ENCODE measurements at places on chromosomes 7 and 10.

DNA sequence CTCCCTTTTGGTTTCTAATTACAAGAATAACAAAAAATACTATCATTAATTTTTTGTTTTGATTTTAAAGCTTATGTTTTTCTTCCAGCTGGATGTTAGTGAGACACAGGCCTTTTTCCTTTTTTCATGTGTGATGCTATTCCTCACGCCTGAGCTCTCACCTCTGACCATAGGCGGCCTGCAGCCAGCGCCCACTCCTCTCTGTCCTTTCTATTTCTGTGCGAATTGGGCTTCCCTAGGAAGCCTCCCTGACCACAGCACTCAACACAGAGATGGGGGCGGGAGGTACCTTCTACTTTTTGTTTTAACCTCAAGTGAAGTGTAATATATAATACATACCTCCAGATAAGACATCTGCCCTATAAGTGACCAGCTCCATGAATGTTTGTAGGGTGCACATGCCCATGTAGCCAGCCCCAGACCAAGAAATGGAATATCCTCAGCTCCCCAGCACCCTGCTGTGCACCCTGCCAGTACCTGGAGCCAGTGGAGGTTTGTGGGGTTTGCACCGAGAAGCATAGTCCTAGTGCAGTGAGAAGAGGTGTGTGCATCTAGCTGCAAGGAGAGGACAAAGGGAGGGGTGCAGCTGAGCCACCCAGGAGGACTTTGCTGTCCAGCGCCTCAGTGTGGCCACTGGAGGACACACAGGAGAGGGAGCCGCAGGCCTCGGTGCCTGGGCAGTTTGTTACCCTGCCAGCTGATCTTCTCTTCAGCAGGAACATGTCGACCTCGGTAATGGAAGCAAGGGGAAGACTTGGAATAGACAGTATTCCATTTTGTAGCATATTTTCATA is 38.5 kb downstream of the BNIP3 start:
- peak; percentile 11 for DNase-seq

DNA sequence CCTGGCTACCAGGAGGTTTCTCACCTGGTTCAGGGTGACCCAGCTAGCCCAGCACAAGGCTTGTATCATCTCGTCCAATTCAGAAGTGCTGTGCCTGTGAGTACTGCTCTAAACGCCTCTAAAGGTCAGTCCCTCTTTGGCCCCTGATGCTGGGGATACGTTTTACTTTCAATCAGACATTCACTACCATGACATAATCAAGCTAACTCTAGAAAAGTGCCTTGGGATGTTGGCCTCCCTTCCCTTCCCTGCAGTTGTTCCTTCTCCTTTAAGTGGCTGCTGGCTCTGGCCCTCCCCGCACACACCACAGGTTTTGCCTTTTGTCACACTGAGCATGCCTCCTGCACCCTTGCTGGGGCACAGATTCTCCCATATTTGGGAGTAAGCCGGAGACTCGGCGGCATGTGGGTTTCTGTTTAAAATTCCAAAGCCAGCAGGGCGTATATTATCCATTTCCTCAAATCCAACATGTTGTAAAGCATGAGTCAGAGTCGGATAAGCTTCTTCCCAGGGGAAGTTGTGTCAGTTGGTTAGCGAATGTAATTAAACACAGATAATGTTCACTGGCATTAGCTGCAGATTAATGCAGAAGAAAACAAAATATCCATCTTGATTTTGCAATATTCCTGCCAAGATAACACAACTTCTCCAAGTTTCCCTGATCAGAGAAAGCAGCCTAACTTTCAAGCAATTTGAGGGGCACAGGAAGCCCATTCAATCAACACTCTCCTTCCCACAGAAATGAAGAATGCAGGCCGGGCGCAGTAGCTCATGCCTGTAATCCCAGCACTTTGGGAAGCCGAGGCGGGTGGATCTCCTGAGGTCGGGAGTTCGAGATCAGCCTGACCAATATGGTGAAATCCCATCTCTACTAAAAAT is 31.8 kb upstream of the VCL start:
- DNase-seq, result peak; percentile 97

DNA sequence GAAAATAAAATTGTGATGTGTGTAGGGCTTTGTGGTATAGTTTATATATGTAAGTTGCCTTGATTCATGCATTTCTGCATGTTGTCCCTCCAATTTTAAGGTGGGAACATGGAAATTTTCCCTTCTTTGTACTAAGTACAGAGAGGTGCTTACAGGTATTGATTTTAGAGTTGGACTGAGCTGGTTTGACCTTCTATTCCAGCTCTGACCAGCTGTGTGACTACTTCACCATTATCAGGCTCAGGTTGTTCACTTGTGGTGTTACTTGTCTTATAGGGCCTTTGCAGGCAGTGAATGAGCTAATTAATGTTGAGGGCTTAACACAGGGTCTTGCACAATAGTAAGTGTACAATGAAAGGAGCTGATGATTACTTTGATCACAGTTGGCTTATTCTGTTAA is 16.3 kb downstream of the ZNF804B start:
- DNase-seq, result no peak

DNA sequence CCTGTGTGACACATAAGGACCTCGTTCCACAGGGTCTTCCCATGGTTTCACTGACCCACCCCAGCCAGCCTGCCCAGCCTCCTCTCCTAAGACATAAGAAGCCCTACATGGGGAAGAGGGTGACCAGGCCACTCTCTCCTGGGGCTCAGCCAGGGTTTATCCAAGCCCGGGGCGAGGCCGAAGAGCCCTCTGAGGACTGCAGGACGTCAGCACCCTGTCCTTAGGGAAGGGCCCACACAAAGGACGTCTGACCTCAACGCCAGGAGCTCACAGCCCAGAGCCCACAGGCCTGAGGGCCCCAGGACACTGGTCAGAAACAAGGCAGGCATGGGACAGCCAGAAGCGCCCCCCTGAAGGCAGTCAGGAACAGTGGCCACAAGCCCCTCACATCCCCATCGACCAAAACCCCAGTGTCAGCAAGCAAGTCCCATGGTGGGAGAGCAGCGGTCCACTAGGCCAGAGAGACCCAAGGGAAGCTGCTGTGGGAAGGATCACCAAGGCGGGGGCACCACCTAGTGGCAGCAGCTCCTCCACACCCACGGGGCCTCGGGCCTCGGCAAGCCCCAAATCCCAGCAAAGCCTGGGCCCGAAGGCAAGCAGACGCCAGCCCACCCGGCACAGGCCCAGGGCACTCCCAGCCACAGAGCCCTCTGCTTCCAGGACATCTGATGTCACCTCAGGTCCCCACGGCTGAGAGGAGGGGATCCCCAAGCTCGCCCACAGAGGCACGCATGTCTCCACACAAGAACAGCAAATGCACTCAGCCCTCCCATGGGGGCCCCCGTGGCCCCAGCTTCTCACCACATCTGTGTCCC is 23.4 kb downstream of the MAD1L1 start:
- DNase-seq, result peak; percentile 58

DNA sequence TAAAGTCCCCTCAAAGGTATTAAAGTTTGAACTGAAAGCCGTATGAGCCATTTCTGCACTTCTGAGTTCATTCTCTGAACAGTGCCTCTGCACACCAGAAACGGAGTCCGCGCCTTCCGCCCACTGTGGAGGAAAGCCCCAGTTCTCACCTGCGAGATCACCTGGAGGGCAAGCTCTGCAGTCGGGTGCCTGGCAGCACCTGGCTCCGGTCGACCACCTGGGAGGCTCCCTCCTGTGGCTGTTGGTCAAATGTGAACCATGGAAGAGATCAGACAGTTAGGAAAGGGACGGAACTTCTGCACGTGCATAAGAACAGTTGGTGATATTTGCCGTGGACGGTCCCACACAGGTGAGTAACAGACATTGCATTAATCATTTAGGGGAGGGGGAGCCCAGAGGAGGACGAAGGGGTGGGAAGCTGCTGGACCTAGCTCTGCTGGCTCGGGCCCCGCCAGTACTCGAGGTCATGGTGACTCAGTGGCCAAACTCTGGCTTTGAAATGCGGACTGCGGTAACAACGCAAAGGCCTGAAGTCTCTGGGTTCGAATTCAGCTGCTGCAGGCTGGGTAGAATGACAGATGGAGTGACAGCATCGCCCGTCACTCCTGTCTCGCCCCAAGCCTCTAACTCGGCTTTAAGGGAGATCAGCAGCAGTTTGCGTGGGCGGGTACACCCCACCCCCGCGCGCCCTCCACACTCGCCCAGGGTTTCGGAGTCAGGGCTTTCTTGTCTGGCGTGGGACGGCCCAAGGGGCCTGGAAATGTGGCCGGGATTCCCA is 1.7 kb upstream of the DPYSL4 start:
- DNase-seq, result no peak
